GM04504 (cell line): ENCODE measurements at places on chromosomes 5 and 9.

DNA sequence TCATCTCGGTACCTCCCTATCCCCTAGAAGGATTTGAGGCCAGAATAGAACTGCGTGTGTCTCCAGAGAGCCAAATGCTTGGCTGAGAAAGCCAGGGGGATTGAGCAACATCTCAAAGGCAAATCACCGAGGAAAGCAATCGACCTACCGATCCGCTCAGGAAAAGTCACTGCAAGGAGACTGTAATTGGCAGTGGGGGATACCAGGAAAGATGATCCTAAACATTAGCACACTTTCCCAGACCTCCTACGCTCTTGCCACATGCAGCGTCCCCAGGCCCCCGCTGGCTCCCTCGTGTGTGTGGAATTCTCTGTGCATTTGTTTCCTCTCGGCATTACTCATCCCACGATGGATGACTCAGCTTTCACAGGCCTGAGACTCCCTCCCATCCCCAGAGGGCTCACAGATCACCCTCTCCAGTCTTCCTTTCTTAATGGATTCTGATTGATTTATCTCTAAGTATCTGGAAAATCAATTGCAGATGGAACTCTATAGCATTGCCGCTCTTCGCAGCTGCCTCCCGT is 82.2 kb upstream of the ICE1 start:
- DNase-seq, result peak; percentile 93

- DNase-seq, result no peak
Observed at GRCh38 chr9:92745331-92745730, 19.3 kb downstream of the BICD2 start.

DNA sequence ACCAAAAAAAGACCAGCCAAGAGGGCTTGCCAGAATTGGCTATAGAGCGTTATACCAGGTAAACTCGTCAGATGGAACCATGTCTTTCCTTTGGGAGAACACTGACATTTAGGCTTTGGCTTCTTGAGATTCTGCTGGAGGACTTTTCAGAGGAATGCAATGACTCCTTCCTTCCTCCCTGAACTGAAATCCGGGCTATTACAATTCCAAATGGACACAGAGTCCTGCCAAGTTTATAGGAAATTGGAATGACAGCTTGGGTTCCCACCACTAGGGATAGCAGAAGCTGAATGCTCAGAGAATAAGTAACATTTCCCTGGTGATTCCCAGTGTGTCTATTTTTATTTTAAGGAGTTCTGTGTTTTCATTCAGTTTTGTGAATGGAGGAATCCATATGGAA is 143.0 kb downstream of the FGF1 start:
- DNase-seq, result peak; percentile 38

DNA sequence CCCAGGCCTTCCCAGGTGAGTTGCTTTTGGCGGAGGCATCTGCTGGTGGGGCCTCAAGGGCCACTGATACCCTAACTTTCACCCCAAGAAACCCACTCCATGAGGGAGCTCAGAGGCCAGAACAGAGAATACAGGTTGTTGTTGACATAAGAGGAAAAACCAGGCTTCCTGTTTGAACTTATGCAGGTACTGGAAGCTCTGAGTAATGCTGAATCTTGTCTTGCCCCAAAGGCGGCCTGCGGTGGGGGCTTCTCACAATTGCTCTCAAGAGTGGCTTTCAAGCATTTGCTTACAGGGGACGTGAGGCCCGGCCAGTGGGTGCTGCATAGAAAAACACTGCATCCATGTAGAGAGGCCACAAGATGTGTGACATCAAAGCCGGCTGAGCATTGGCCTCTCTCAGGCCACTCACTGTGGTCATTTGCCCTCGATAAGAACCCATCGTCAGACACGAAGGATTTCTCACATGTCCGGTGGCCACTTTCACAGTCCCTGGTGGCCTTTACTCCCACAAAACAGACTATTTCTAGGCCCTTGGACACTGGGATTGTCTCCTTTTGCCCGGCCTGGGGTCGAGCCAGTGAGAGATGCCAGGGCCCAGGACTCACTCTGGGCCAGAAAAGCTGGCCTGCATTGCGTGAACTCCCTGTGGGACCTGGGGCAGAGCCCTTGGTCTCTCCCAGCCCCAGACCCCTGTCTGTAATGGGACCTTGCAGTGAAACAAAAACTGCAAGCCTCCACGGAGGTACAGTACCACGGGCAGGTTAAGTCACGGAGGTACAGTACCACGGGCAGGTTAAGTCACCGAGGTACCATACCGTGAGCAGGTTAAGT is 34.5 kb upstream of the TCF7 start:
- DNase-seq, result no peak

GRCh38 chr9:12554636-12555035 is 138.5 kb upstream of the TYRP1 start:
- DNase-seq, result peak; percentile 0

- no peak for DNase-seq
Observed at GRCh38 chr9:470552-471194, 256.0 kb downstream of the DOCK8 start.

DNA sequence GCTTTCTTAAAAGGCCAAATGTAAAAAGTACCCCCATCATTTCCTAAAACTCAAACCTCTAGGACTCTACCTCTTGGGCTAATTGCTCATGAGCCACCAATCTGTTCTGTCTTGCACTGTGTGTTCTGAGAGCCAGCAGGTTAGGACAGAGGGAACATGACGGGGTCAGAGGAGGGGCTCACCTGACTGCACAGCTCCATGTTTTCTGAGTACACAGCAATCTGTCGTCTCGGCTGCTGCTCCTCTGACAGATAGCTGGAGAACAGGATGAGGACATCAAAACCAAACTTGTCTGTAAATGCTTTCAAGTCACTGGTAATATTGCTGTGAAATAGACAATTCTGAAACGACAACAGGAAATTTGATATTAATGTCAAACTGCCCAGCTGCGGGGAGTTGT is 50.9 kb upstream of the PCA3 start:
- no peak for DNase-seq

DNA sequence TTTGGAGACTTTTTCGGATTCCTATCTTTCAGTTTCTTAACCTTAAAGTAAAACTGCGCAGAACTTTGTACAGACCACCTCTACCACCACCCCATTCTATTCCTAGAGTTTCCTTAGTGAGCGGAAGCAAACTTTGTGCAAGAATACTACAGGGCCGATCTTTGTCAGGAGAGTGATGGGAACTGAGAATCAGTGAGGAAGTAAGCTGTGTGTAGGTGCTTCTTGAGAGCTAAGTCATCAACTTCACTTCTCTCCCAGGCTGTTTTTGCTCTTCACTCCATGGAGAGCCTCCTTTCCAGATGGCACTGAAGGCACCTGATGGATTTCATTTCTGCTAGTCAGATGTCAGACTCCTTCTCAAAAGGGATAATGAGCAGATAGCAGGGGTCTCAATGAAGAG is 127.3 kb downstream of the SPATA31D1 start:
- no peak for DNase-seq

GRCh38 chr9:109286571-109286977 is 34.3 kb downstream of the EPB41L4B start:
- DNase-seq, result no peak

GRCh38 chr9:34993502-34994259 is 4.1 kb downstream of the DNAJB5 start:
- no peak for DNase-seq

- DNase-seq, result no peak
Observed at GRCh38 chr5:147361441-147362175, 126.8 kb downstream of the STK32A start.

DNA sequence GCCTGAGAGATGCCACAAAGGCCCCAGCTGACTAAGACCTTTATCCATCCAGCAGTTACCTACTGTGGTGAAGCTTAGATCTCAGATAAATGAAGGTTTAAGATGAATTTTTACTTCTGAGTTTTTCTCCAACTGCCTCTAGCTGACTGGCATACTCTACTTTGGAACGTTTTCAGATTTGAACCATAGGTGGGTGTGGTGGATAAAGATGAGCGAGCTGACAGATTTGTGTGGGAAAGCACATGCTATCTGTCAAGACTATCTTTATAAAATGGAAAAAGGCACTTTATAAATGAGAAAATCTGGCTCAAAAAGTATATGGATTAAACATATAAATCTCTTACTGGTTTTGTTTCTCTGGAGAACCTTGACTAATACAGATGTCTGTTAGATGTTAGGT is 160.8 kb downstream of the MCTP1 start:
- no peak for DNase-seq

GRCh38 chr9:123453831-123454321 is 97.9 kb downstream of the CRB2 start:
- no peak for DNase-seq

DNA sequence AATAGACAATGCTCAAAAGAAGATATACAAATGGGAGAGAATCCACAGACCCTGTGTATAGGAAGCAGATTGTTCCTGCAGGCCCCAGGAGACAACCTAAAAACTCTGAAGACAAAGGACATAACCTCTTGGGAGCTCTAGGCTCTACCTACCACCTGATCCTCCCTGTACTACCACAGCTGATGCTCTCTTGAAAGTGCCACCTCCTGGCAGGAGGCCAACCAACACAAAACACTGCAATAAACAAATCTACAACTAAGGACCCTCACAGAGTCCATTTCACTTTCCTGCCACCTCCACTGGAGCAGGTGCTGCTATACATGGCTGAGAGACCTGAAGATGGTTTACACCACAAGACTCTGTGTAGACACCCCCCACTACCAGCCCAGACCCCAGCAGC is 49.0 kb downstream of the STARD4 start:
- no peak for DNase-seq

DNA sequence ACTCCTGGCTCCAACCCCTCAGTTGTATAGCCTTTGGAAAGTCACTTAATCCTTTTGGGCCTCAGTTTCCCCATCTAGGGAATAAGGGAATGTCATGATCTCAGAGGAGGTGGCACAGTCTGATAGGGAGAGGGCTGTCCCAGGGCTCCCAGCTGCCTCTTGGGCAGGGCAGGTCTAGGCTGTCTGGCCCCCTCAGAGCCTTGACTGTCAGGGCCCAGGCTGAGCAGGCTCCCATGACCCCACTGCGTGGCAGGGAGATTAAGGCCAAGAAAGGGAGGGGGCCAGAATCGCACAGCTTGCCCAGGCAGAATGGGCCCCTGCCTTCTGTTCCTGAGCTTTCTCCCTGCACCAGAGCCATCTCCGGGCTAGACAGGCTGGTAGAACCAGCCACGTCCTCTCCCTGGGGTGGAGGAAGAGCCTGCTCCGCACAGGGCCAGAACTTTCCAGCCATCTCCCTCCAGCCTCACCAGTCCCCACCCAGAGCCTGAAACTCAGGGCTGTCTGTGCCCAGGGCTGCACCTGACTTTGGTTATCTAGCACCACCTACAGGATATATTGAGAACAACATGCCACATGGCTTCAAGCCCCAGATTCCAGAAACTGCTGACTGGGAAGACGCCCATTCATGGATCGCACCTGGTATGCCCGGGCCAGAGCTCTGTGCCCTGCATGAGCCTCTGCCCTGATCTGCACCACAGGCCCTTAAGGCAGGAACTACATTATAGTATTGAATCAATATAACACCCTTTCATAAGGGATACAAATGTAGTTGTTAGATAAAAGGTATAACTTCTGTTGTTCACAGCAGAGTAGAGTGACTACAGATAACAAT is 32.1 kb downstream of the NAIF1 start:
- peak; percentile 62 for DNase-seq

- no peak for DNase-seq
Observed at GRCh38 chr9:92649007-92649406, 20.9 kb downstream of the IPPK start.
